NCI-H82 (cell line): ENCODE measurements at places on chromosomes 11 and 22.

DNA sequence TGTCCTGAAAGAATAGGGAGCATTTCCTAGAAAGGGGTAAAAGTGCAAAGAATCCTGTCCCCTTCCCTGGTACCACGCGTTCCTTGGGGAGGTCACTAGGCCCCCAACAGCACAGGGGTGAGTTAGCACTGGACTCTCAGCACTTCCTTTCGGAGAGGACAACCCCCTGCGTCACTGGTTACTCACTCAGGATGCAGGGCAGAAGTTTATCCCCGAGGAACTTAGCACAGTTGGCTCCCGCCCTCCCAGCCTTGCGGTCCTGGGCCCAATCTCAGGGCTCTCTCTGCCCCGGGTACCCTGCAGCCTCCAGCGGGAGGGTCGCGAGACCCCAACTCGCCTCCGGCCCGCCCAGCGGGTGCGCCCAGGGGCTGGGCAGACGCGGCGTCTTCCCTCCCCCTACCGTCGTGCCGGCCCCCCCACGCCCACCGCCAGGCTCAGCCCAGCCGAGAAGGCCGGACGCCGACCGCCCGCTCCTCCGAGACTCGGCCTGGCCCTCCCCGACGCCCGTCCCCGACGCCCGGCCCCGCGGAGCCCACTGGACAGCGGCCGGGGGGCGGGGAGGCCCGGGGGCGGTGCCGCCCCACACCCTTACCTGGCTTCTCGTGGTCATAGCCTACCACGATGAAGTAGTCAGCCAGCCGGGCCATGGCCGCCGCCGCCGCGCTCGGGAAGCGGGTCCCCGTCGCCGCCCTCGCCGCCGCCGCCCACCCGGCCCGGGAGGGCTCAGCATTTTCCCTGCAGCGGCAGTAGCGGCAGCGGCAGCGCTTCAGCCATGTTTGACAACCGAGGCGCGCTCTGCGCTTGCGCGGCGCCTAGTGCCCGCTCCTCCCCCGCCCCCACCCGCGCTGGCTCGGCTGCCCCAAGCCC lies at the start of gene SBF2:
Gene SBF2 (minus strand): TSS at position 797 of the 867 bp plus-strand sequence. CDS start 150 bp downstream, at position 647.
- peak; percentile 90 for DNase-seq

- DNase-seq, result peak; percentile 77
Measured at GRCh38 chr11:132960273-132961078, 571.8 kb downstream of the OPCML start.

DNA sequence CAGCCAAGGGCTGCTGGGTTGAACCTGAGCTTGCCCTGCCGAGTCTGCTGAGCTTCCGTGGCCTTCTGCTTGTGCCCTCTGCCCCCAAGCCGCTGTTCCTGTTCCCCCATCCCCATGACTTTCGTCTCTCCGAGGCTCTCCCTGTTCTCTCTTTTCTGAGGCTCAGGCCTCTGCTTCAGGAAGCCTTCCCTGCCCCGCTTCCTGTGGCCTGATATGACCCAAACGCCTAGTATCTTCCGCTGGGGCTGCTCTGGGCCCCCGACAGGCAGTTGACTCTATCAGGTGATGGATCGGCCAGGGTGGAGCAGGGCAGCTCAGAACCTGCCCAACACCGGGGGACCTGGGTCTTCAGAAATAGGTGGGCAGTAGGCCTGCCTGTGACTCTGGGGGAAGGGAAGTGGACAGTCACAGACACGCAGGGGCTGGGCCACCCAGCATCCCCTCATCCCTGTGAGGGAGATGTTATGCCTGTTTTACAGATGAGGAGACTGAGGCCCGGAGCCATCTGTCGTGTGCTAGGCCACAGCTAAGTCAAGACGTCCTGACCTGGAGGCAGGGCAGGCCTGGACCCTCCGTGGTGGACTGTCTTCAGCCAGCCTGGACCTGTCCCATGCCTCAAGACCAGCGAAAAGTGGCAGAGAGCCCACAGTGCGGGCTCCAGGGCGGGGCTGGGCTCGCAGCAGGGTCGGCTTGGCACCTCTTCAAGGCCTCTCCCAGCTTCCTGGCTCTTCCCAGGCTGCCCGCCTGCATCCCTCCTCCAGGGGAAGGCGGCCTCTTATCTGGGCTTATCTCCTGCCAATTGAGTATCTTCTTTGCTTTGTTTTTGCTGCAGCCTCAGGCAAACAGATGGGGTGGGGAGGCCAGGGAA lies 16.2 kb downstream of the BAD start:
- DNase-seq, result peak; percentile 71

- no peak for DNase-seq
Measured at GRCh38 chr22:32407312-32407711, 4.7 kb downstream of the RTCB start.

DNA sequence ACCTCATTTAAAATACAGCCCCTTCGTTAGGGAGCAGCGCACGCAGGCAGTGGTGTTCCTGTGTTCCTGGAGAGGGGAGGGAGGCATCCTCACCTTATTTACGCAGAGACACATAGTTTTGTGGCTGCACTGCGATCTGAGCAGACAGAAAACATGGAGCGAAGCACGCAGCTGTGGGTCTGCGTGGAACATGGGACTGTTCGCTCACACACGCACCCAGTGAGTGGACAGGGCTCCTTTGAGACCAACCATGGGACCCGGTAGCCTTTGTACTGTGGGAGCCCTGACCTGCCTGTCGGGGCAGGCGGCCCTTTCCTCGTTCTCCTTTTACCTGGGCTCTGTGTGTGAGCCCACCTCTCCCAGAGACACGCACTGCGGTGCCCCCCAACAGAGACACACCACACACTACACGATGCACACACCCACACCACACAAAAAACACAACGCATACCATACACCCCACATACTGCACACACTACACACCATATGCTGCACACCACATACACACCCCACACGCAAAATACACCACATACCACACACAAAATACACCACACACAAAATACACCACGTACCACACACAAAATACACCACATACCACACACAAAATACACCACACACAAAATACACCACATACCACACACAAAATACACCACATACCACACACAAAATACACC lies 1245.7 kb downstream of the BRD1 start:
- DNase-seq, result no peak

- DNase-seq, result peak; percentile 69
Measured at GRCh38 chr11:74870485-74870884, 78.4 kb downstream of the XRRA1 start.

DNA sequence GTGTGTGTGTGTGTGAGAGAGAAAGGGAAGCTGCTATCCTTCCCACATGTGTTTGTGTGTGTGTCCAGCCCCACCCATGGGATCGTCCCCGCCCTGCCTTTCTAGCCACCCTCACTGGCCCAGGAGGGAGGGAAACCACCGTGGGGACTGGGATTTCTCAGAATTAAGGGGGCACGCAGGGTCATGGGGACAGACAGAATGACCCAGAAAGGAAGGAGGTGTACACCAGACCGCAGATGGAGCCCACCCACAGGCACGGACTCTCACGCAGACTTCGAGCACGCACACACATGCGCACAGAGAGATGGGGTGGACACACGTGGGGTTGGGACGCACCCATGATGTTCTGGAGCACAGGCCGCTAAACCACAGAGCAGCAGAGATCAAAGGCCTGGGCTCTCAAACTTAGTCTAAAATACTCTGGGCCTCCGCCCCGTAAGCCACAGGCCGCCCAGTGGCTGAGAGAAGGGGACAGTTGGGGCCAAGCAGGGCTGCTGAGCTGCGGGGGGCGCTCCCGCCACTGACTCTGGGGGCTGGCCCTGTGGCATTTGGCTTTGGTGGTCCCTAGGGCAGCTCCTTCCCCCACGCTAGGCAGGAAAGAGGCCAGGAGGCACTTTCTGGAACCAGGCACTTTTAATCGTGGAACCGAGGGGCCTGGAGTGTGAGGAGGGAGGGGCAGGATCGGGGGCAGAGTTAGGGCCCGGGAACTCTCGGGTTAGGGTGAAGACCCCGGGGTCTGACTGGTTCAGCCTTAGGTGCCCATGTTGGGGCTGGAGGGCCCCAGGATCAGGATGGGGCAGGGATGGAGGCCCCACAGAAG lies 1.5 kb downstream of the IFITM5 start:
- DNase-seq, result no peak

DNA sequence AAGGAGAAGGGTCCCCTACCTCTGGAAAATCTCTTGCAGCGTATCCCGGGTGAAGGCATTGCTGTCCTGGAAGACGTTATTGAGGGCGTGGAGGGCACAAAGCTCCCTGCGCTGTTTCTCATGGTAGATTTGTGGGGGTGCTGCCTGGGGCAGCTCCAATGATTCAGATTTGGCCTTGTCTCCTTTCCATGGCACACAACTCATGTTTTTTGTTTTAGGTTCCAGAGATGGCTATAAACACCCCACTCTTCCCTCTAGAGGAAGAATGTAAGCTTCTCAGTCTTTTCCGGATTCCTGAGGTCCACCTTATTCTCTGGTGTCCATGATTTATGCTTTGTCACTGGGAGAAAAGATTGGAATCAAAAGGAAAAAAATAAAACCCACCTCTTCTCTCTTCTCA lies 959 bp downstream of the JOSD1 start:
- DNase-seq, result no peak

GRCh38 chr22:18905540-18906409 lies at the start of gene DGCR6:
Gene DGCR6, plus strand, starts transcription at chr22:18906320. Its CDS starts 55 bp downstream, at chr22:18906375.
- no peak for DNase-seq

DNA sequence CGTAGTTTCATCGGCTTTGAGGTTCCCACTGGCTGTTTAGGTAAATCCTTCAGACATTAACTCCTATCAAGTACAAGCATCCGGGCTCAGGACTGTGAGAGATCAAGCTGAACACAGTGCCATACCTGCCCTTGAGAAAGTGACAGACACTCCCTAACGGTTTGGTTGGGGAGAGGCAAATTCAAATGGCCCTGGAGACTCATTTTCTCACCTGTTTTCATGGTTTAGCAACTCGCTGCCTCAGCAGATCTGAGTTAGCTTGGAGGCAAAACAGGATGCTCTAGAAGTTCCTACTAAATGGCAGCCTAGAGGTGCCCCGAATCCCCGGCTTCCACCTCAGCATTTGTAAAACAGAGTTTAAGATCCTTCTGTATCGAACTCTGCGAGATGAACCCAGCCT lies 3.6 kb upstream of the FBXO3 start:
- peak; percentile 20 for DNase-seq

DNA sequence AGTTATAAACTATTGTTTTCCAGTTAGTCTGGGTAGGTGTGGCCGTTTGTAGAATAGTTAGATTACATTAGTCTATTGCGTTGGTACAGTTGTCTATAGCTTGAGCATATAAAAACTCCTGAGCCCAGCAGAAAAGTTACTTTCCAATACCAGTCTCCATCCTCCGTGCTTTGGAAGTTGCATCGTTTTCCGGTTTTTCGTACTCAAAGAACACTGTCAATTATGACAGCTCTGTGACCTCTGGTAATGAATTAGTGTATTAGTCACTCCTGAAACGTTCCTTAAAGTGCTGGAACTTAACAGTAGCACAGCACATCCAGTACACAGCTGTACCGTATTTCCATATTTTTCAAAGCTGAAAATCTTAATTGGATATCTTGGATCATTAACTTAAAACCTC lies 808 bp upstream of the MSANTD2 start:
- no peak for DNase-seq

DNA sequence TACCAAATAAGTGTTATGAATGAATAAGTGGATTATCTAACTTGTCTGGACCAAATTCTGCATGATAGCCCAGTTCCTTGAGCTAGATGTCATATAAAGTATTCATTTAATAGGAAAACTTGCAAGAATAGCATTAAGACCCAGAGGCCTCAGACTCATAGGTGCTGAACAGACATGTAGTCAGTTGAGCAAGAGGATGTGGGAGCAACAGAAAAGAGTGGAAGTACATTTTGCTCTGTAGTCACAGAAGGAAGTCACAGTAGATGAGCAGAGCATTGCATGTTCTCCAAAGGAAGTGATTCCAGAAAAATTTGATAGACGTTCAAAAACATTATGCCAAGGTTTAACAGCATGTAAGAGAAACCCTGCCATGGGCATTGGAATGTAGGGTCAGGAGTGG lies 9.5 kb downstream of the HOATZ start:
- no peak for DNase-seq

DNA sequence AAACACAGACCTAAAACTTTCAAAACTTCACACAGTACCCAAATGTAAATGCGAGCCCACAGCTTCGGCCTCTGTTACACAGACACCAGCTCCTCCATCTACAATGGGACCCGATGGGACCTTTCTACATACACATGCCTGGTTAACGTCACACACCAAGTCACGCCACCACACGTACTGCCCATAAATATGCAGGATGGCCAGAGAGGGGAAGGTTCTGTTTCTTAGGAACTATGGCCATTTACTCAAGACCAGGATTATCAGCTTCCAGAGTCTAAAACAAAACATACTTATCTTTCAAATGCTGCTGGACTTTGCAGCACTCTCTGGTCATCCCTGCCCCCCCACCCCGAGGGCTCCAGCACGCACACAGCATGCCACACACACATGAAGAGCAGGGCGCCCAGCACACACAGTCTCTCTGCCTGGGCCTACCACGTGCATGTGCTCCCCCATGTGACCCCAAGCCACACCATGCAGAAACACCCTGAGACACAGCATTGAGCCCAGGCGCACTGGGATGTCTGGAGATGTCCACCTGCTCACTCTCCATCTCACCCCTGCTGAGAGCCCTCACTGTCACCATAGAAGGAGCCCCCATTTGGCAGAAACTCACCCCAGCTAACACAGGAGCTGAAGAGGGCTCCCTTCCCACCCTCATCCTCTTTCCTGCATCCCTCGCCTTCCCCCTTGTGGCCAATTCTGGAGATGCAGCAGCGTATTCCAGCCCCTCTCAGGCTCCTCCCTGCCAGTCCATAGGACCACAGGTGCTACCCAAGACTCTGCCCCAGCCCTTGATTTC lies 61.8 kb downstream of the SLC22A12 start:
- peak; percentile 86 for DNase-seq

GRCh38 chr11:95716266-95716665 lies 73.3 kb downstream of the FAM76B start:
- no peak for DNase-seq

DNA sequence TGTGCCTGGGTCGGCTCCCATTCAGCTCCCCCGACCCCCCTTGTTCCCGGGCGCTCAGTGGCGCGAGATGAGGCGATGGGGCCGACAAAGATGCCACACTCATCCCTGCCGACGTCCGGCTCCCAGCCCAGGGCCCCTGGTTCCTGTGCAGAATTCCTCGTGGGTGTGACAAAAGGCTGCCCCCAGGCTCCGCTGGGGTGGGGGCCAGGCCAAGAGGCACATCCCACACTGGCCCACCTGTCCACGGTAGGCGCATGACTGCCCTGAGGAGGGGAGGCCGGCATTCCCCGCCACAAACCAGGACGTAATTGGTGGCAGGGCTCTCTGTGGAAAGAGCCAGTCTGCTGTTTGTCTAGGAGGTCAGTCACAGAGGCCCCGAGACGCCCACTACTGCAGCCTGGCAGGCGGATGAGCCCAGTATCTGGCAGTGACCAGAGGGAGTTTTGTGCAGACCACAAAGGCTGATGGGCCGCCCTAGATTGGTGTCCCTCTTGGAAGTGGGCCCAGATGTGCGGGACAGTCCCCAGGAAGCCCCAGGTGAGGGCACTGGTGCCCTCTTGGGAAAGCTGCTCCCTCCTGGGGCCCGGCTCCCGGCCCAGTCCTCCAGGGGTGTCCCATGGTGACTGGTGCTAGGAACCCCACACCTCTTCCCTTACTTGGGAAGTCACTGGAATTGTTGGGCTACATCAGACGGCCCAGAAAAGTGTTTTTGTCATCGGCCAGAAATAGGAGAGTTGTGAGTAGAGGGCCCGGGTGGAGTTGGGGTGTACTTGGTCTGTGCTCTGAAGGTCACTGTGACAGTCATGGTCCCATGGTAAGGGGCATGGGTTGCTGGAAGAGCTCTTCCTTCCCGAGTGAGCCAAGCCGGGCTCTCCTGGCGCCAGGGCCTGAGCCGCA lies 5.8 kb downstream of the CCND1 start:
- no peak for DNase-seq
